ENCODE measurements at places on chromosomes 6 and 20. TPM values are rescaled to one million over a fixed set of nuclear protein-coding genes. Genes with fewer than 3 reads are reported as not detected.
A peak's percentile ranks its signal among the peaks of the same experiment; 100 is the strongest.

DNA sequence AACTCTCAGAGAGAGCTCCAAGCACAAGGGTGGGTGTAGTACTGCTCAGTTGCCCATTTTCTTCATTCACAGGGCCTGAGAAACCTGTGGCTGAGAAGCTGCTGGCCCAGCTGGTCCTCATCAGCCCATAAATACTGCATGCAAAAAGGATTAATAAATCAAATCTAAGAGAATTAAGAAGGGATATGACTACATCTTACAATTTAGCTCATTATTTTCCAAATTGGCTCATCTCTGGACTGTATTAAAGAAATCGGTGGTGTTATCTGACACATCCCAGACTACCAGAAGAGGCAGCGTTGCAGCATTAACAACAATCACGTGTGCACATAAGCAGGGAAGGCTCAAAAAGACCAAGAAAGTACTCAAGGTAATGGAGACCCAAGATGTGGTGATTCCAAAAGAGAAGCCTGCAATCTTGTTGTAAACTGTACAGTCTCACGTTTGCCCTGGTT is 90.7 kb downstream of the CD24 start:
- DNase-seq, result no peak

GRCh38 chr20:33606118-33606771 is 55.9 kb upstream of the C20orf144 start:
- DNase-seq, result no peak

DNA sequence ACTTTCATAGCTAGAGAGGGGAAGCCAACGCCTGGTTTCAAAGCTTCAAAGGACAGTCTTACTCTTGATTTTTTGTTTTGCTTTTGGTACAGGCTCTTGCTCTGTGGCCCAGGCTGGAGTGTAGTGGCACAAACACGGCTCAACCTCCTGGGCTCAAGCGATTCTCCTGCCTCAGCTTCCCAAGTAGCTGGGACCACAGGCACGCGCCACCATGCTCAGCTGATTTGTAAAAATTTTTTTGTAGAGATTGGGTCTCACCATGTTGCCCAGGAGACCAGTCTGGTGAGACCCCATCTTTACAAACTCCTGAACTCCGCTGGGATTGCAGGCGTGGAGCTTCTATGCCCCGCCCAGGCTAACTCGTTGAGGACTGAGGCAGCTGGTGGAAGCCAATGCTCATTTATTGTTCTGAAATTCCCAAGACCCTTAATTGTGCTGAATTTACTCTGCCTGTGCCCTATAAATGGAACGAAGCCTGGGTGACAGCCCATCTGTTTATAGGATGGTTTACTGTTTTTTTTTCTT is 18.0 kb downstream of the SRSF3 start:
- DNase-seq, result peak; percentile 5

Gene FAM83C
- total RNA-seq, result not detected

GRCh38 chr6:32247401-32247800 is 23.5 kb upstream of the NOTCH4 start:
- DNase-seq, result no peak

GRCh38 chr6:154930451-154930851 is 64.7 kb upstream of the TIAM2 start:
- no peak for DNase-seq

- DNase-seq, result no peak
These were observed 34.8 kb upstream of the FILIP1 start for GRCh38 chr6:75528423-75528822.

DNA sequence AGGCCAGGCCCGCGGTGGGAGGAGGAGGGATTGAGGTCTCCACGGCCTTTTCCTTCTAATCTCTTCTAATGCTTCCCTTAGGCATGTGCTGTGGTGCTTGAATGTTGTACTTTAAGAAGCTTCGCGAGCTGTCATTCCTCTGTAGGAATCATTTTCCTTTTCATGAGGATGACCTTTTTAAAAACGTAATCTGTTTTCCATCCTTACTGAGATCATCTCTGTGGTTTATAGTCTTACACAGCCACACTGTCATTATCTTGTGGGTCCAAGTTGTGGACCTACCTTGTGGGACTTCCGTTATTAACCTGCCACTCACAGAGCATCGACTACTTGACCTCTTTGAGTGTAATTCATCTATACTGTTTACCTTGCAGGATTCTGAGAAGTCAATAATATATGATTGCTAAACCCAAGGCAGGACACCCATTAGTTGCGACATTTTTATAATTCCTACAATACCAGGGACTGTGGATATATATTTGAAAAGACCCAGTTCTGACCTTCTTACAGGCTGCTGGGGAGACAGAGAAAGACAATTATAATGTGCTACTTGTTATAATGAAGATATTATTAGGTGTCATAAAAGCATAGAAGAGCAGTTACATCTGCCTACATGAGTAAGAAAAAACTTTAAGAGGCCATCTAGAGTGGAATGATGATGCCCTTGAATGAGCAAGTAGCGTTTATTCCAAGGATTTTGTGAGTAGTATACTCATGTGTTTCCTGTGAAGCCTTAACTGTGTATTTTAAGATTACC is 842 bp downstream of the SLC25A27 start:
- DNase-seq, result no peak

Gene VEGFA
- total RNA-seq, result 110 TPM

DNA sequence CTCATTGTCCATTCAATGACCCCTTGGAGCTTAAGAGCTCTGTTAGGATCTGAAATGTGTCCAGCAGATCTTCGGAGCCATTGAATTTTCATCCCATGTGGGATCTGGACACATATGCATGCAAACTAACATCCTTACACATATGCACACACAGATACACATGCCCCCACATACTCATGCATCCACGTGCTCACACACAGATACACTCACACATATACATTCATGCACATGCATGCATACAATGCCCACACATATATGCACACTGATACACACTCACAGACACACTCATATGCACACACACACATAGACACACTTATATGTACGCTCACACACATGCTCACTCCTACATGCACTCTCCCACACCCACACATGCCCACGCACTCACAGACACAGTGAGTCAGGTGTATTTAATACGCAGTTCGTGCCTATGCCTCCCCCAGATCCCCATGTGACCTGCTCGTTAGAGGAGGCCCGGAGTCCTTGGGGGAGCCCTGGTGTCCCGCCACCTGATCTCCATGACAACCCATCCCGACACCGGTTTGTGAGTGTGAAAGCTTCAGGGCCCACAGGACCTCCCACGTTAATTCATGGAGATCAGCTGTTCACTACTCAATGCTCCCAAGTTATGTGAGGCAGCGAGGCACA is 121.9 kb upstream of the SULF2 start:
- no peak for DNase-seq

DNA sequence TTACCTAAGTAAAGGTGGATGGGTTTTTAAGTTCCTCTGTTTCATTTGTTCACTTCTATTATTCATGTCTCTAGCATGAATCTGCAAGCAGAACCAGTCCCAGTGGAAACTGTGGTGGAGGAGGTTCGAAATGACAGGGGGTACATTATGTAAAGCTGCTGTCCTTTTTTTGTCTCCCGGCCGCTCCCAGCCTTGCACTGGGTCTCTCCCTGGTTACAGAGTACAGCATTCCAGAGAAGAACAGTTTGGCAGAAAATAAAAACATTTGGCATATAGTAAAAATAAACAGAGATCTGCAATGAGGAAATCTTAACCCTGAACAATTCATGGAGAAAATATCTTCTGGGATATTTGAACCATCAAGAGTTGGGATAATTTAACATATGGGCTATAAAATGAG is 34.6 kb upstream of the TAGAP start:
- no peak for DNase-seq

GRCh38 chr20:36663031-36663430 is 17.0 kb upstream of the SLA2 start:
- no peak for DNase-seq

- no peak for DNase-seq
These were observed 710 bp downstream of the TINAG start for GRCh38 chr6:54308986-54309315.

DNA sequence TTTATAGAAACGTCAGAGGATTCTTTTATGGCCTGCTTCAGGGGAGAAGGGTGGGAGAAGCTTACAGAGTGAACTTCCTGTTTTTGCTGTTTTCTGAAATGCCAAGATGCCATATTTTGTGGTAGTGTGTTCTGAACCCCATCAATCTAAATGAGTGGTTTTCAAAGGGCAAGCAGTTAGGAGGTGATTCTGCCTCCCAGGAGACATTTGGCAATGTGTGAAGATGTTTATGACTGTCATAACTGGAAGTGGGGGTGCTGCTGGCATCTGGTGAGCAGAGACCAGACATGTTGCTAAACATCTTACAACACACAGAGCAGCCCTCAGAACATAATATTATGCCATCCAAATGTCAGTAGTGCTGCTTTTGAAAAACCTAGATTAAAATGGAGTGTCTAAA is 6.0 kb upstream of the PRL start:
- DNase-seq, result no peak

Gene PLN
- 31.1 TPM for total RNA-seq

DNA sequence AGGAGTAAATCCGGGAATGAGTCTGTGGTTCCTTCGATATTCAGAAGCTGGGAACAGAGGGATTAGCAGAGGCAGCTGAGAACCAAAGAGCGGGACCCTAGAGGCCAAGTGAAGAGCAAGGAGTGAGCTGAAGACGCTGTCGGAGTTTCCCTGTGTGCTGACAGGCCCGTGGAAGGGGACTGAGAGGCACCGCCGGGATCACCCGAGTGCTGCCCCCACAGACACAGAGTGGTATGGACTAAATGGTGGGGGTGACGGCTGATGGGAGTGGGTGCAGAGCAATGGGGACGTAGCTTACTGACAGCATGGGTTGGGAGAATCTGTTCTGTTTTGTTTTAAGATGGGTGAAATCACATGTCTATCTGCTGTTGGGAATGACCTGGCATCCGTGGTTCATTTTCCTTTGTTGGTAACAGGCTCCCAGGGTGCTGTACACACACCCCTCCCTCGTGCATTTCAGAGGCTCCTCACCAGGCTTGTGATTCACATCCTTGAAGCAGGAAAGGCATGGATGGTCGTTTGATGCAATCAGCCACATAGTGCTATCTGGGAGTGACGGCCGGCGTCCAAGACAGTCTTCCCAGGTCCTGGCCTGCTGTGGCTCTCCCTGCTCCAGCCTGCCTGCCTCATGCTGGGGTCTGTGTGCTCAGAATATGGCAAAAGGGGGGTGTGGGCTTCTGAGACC is 97.4 kb downstream of the THBS2 start:
- no peak for DNase-seq
